ENCODE measurements at places on chromosomes 5 and 9.

GRCh38 chr5:170630711-170631141 is 126.9 kb downstream of the KCNIP1 start:
- no peak for ATAC-seq

- ATAC-seq: no peak
Measured at GRCh38 chr5:51996356-51996861, 613.2 kb downstream of the ISL1 start.

DNA sequence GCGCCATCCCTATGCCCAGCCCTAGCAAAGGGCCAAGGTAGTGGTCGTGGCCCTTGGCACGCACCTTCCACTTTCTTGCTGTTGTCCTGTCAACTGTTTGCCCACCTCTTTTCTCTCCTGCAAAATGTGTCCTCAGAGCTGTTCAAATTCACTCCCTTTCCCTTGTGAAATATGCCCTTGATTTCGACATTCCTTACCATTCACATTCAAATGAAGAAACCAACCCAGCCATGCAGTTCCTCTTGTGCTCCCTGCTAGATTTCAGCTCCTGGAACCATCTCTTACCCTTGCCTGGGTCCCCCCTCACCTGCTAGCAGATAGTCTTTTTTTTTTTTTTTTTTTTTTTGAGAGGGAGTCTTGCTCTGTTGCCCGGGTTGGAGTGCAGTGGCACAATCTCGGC is 19.6 kb upstream of the HRH2 start:
- ATAC-seq: no peak

DNA sequence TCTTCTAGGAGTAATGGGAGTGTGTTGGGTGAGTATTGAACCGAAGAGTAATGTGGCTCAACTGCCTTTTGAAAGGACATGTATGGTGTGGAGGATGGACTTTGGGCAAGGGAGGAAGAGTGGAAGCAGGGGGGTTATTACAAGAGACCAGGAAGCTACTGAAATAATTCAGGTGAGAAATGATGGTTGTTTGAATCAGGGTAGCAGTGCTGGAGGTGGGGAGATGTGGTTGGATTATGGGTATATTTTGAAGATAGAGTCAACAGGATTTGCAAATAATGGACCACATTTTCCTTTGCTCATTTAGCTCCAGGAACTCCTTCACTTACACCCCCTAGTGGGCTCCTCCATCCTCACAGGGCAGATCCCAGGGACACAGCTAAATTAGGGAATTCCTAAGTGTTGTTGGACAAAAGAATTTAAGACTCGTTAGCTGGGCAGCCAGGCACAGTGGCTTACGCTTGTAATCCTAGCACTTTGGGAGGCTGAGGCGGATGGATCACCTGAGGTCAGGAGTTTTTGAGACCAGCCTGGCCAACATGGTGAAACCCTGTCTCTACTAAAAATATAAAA is 1.2 kb upstream of the SLC4A9 start:
- ATAC-seq: no peak

DNA sequence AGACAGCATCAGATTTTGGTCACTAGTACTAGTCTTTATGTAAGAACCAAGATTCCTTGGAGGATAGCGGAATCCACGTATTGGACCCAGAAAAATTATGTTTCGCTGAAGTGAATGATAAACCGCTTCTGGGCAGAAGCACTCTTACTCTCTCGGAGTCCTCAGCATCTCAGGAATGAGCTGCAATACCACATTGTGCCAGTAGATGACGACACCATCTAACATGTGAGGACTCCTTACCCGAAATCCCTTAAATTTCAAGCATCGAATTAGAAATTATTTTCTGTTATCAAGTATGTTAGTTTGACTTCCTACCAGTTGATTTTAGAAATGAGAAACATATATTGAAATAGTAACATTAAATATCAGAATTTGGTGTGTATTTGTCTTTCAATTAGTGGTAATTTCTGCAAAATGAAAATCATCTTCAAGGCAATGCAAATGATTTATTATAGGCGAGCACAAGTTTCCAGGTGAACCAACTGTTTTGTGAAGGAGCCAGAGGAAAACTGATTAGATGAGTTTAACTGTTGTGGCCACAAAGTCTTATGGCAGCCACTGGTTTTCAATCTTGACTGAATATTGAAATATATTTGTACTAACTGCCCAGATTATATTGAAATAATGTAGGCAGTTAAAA is 66.0 kb upstream of the CAMK4 start:
- ATAC-seq: peak; percentile 68

DNA sequence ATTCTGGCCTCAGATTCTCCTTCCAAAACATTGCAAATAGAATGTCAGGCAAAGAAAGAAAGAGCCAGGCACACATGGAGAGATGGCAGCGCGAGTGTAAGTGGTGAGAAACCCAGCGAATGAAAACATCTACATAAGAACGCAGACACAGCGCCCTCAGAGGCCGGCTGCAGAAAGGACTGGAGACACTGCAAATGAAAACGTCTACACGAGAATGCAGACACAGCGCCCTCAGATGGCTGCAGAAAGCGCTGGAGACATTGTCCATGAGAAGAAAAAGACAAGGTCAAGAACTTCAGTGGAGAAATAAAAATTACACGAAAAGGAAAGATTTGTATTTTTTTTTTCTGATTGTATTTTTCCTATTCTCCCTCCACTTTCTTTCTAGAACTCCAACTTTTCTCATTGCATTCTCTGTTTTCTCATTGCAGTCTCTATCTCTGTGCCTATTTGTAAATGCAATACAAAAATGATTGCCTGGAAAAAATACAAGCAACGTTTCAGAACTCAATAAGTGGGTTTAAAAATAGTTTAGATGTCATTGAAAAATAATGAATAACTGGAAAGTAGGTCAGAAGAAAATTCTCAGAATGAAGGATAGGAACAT is 117.9 kb upstream of the LPCAT1 start:
- ATAC-seq: peak; percentile 76

DNA sequence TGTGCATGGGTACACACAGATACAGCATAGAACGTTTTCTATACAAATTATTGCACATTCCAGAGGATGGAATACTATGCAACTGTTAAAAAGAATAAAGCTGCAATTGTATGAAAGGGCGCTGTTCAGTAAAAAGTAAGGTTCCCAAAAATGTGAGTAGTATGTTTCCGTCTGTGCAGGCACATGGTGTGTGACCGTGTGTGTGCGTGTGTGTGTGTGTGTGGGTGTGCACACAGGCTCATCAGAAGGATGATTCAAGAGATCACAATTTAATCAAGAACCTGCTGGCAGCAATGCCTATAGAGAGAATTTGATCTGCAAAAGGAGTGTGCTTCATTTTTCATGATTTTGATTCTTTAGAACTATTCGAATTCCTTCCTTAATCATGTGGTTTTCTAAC is 76.3 kb downstream of the SEMA4D start:
- ATAC-seq: no peak

GRCh38 chr5:105872569-105873270 is 1798.0 kb downstream of the EFNA5 start:
- ATAC-seq: no peak
